ENCODE measurements at places on chromosomes 5 and 9.

DNA sequence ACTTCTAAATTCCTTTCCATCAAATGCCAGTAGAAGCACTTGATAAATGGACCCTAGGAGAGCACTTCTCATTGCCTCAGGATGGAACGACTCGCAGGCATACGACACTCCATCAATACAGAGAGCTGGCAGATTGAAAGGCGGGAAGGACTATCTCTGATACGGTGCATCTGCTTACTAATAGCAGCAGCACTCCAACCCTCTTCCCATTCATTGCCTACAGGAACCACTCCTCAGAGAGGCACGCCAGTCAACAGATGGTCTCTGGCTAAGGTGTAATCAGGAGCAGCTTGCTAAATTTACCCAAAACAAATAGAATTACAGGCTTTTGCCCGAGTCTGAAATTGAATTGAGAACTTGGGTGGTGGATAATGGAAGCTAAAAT lies 168.1 kb downstream of the EFNA5 start:
- DNase-seq, result no peak

DNA sequence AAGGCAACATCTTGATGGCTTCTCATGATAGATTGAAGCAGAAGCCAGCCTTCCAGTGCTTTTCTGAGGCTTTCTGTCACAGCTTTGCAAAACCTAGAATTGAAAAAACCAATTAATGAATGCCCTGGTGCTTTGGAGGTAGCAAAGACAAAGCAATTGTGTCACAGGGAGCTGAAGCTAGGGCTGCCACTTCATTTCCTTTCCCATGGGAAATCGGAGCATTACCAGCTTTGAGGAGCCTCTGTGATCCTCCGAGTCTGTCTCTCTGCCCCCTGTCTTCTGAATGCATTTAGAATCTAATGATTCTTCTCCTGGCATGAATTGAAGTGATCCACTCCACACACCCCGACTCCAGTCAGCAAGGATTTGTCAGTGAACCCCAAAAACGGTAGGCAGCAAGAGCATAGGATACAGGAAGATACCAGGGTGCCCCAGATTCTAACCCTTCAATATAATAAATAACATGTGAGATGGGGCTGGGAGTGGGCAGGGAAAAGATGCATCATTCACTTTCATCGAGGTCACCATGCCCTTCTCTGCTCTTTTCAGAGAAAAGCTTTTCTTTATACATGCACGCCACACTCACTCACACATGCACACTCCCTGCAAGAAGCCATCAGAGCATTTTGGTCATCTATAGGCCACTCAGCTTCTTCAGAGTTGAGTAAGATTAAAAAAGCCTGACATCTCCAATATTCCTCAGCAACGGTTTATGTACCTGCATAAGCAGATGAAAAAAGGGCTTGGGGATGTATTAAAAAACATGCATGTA lies 247.7 kb upstream of the ZNF462 start:
- DNase-seq, result no peak

DNA sequence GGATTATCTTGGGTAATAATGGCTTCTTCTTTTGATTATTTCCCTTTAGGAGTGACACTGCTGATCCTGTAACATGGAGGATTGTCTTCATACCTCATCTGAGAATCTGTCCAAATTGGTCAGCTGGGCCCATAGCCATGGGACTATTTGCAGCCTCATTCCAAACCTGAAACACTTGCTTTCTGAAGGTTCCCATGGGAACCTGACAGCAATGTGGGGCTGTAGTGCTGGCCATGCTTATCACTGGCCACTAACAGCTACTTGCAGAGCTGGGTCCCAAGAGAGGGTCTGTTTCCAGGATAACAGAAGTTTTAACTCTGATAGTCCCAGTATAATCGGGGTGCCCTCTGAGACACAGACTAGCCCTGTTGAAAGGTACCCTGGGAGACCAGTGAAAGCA lies 87.4 kb downstream of the KIAA1958 start:
- DNase-seq, result no peak

DNA sequence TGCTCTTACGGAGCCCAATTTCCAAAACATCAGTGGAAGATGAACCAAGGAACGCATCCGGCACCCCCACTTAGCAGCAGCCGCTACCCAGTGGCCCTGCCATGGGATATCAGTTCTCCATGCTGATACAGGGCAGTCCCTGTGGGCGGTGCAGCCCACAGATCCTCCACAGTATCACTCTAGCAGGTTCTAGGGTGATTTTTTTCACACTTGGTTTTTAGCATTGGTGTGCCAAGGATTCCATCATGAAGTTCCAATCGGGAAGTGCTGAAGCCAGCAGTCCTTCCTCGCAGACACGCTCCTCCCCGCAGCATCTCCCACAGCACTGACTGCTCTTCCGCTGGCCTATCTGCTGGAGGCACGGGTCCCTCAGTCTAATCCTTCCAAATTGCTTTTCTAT lies 261.9 kb downstream of the SYK start:
- DNase-seq, result no peak

GRCh38 chr5:18220631-18221030 lies 586.4 kb downstream of the TAF11L14 start:
- no peak for DNase-seq

- DNase-seq, result no peak
Measured at GRCh38 chr9:81146684-81147337, 542.5 kb downstream of the TLE1 start.

DNA sequence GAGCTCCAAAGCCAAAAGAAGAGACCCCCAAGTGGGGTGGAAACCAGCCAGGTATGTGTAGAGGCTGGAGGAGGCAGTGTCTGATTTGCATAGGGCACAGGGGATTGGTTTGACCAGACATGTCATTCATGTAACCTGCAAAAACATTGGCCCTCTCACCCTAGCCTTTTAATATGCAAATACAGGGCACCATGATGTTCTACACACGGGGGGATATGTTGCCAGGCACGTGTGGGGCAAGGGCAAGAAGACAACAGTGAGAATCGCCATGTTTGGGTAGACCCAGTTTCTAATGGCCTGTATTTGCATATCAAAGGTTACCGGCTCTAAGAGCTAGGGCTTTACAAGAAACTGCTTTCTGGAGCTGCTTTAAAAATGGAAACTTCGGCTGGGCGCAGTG lies 208.9 kb downstream of the GOLPH3 start:
- DNase-seq, result no peak

All from LNCaP clone FGC (cell line).